ENCODE measurements at places on chromosomes 13 and 19. TPM values are rescaled to one million over a fixed set of nuclear protein-coding genes. Genes with fewer than 3 reads are reported as not detected.

DNA sequence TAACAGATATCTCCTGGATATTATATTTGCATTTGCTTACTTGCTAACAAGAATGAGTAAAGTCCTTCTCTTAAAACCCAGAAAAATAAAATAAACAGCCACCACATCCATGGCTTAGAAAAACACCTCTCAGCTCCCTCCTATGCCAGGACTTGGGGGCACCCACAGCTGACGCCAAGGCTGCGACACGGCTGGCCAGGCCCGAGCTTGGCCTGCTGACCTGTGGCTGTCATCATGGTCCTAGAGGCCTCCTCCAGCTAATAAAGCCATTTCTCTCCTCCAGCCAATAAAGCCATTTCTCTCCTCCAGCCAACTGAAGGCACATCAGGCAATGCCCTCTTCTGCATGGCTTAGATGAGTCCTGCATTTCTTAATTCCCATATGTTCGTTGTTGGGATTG, 20.9 kb downstream of the C19orf12 start:
- H3K27ac ChIP-seq: no peak overlapping the region
- no peaks in the 10 kb centered on the region for H3K4me1 ChIP-seq
- no peak overlapping the region for H3K4me3 ChIP-seq
- H3K27me3 ChIP-seq: no peaks in the 10 kb centered on the region
- no peak for DNase-seq

DNA sequence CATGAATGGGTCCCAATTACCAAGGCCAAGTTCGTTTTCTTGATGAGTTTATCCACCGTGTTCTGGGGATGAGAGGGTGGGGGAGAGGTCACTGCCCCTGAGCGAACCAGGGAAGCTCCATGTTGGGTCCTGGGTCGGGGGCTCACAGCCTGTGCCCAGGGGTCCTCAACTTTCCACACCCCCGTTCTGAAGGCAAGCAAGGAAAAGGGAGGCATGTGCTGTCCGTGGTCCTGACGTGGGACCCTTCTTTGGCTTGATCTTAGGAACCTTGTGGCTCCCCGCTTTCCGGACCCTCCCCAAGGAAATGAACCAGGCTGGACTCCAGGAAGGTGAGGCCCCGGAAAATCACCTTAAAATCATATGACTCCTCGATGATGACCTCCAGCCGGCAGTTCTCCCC, 18.2 kb upstream of the MEIS3 start:
- peaks cover 40% of the 10 kb centered on the region for H3K27me3 ChIP-seq
- no peaks in the 10 kb centered on the region for H3K36me3 ChIP-seq
- no peak overlapping the region for H3K27ac ChIP-seq
- no peak overlapping the region for H3K4me3 ChIP-seq
- DNase-seq: no peak
- no peaks in the 10 kb centered on the region for H3K4me1 ChIP-seq

GRCh38 chr19:49889687-49890348, 6.9 kb downstream of the IL4I1 start:
- DNase-seq: peak; percentile 78
- H3K36me3 ChIP-seq: no peaks in the 10 kb centered on the region
- no peak overlapping the region for H3K4me3 ChIP-seq
- H3K4me1 ChIP-seq: peaks cover 4% of the 10 kb centered on the region

- no peaks in the 10 kb centered on the region for H3K4me1 ChIP-seq
- no peaks in the 10 kb centered on the region for H3K27me3 ChIP-seq
- H3K4me3 ChIP-seq: no peak overlapping the region
- no peaks in the 10 kb centered on the region for H3K36me3 ChIP-seq
These were observed 96.5 kb downstream of the DHRS12 start for GRCh38 chr13:51707461-51707860.

Gene CEACAM8
- not detected for total RNA-seq
